ENCODE measurements at places on chromosomes 3 and 15. TPM values are rescaled to one million over a fixed set of nuclear protein-coding genes. Genes with fewer than 3 reads are reported as not detected.

- no peak for DNase-seq
Observed at GRCh38 chr3:144843099-144843498, 871.5 kb downstream of the DIPK2A start.

DNA sequence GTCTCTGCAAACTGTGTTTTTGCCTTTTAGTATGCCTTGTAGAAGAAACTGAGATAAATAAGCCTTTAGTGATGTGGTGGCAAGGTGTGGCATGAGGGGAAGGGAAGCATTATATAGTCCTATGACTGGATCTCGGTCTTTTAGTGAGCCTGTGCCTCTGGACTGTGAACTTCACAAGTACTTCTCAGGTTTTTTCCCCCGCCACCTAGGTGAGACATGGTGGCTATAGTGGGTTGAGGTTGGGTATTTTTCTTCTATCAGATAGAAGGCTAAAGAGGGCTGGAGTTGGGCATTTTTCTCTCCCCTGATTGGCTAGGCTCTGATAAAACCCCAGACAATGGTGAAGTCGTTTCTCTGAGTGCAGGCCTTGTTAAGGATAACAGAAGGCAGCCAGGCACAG is 38.7 kb upstream of the ZFAND6 start:
- DNase-seq = no peak

- no peak for DNase-seq
Observed at GRCh38 chr3:74633021-74633420, 18.6 kb upstream of the CNTN3 start.

The CHP1 gene
- 47.7 TPM for total RNA-seq

The ESYT3 gene
- total RNA-seq = 0.41 TPM

- DNase-seq = no peak
Observed at GRCh38 chr15:78358102-78358870, 18.1 kb downstream of the CRABP1 start.

The REC114 gene
- not detected for total RNA-seq

DNA sequence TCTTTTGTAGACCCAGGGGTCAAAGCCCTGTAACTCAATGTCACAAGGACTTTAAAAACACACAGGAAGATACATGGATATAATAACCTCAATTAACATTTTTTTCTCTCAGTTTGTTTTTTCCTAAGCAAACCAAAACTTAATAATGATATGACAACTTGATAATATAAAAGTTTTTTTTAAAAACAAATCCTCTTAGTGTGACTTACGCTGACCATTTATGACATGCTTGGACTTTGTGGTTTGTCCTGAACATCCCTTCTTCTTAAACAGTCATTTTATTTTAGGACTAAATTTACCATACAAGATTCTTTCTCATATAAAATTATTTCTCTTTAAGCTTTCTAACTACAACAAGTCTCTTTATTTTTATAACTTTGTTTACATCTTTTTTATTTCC is 25.4 kb upstream of the FAM3D start:
- no peak for DNase-seq

The EFCAB12 gene
- 0.41 TPM for total RNA-seq

- DNase-seq = no peak
Observed at GRCh38 chr15:98651036-98651481, 2.7 kb downstream of the IGF1R start.

The SLC51B gene
- not detected for total RNA-seq

DNA sequence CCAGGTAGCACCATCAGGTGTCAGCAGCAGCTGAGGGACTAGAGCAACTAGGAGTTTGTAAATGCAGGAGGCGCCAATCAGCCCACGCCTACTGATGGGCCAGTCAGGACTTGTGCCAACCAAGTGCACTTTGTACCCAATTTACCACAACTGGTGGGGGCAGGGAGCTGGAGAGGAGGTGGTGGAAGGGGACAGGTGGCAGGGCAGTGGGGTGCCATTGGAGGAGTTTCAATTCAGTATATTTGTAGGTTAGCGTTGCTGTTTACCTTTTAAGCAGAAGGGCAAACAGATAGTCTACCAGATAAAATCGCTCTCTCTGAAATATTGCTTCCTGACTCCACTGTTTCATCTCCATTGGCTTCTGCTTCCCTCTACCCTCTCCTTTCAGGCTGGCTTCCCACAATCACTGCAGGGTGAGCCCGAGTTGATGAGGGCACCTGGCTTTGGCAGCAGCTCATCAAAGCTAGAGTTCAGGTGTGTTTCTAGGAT is 75.7 kb downstream of the TRIM69 start:
- no peak for DNase-seq

DNA sequence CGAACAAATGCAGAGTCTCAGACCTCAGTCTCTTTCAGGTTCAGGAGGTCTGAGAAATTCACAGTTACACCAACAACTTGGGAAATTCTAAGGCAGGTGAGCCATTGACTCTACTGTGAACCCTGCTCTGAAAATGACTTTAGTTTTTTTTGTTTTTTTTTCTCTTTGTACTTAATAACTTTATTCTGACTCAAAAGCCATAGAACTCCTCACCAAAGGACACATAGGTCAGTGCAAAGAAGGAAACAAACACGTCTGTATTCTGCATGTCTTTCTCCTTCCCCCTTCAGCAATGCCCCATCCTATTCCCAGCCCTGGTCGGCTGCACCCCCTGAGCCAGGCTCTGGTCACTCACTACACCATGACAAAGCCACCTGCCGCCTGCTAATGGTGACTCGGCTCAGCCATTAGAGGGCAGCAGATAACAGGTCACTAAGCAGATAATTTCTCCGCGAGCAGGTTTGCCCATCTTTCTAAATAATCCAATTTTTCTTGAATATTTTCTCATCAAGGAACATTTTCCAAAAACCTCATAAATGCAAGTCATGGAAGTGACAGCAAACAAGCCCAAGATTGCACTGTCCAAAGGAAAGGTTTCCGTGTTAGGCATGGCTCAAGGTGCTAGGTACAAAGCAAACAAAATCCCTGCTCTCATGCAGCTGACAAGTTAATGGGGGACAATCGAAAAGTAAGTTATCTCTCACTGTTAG is 37.7 kb downstream of the TM4SF4 start:
- DNase-seq = peak; percentile 53

DNA sequence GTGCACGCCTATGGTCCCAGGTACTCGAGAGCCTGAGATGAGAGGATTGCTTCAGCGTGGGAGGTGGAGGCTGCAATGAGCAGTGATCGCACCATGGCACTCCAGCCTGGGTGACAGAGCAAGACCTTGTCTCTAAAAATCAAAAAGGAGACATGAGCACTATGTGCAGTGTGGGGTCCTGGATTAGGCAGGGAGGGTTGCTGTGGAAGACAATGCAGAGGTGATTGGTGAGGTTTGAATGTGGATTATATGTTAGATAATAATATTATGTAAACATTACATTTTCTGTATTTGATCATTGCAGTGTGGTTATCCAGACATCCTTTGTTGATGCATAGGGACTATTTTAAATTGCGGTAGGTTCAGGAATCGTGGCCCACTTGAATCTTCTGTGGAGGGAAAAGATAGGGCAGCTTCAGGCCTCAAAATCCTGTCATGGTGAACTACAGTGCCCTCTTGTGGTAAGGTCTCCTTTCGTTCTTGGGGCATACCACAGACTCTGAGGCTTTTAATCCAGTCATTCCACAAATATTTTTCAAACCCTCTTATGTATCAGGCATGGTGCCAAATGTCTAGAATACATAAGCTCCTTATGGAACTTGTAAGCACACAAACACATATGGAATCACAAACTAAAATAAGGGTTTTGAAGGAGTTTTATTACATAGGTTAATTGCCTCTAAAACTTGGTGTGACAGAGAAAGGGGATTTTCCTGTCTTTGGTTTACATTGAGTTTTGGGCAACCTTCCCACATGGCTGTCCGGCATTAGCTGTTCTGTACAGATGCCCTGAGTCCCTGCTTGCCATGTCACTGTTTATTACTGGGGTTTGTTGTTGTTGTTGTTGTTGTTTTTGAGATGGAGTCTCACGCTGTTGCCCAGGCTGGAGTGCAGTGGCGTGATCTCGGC is 37.7 kb downstream of the GPD1L start:
- DNase-seq = peak; percentile 62

DNA sequence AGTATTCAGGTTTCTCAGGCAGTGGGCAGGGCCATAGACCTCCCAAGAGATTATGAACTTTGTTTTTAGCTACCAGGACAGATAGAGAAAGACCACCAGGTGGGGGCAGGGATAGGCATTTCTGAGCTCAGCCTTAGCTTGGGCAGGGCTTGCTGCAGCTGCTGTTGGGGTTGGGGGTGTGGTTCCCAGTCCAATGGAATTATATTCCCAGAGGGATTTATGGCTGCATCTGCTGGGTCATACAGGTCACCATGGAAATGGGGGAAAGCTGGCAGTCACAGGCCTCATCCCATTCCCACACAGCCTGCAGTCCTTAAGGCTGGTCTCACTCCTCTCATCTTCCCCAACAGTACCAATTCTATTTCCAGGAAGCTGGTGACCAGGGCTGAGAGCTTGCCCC is 144.6 kb upstream of the ZPLD1 start:
- DNase-seq = no peak

DNA sequence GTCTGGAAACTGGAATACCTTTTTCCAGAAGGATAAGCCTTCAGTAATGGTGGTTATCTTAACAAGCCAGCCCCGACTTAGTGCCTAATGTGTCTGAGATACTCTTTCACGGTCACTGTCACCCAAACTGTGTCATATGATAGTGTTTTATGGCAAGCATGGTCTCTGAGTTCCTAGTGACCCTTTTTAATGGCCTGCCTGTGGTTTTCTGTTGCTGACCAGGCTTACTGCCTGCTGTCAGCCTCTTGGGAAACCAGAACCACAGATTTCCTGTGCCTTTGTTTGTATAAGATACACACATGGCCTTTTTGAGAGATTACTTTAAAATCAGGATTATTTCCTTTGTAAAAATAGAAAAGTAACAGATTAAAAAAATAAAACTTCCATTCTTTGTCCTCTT is 22.4 kb downstream of the HPS3 start:
- no peak for DNase-seq

DNA sequence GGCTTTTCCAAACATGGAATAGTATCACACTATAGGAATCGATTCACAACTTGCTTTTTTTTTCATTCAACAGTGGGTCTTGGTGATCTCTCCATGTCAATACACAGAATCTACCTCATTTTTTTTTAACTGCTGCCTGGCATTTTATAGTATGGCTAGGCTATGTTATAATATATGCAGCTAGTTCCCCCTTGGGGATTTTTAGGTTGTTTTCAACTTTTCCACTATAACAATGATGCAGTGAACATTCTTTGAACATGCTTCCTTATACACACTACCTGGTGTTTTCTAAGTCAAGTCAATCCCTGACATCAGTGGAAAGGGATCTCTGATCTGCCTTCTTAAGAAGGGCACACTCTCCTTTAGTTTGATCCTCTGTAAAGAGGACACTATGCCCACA is 46.5 kb upstream of the PLXND1 start:
- DNase-seq = no peak

DNA sequence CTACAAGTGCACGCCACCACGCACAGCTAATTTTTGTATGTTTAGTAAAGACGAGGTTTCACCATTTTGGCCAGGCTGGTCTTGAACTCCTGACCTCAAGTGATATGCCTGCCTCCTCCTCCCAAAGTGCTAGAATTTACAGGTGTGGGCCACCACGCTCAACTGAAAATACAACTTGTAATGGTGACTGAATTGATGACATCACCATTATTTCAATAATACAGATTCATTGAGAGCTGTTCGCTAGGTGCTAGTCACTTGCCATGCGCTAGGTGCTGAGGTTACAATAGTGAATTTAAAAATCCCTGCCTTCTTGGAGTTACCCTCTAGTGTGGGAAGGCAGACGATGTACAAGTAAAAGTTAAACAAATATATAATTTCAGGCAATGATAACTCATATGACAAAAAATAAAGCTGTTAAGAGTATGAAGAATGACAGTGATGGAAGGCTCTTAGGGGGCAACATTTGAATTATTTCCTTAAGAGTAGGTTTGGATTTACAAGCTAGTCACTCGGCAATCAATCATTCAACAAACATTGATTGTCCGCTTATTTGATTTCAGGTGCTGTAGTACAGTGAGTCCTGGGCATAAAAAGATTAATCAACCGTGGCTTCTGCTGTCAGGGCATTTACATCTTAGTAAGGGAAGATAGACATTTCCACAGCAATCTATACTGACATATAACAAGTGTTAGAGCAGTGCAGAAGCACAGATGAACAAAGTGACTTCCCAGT is 9.1 kb upstream of the PPARG start:
- no peak for DNase-seq

The GTF2E1 gene
- 24.9 TPM for total RNA-seq

DNA sequence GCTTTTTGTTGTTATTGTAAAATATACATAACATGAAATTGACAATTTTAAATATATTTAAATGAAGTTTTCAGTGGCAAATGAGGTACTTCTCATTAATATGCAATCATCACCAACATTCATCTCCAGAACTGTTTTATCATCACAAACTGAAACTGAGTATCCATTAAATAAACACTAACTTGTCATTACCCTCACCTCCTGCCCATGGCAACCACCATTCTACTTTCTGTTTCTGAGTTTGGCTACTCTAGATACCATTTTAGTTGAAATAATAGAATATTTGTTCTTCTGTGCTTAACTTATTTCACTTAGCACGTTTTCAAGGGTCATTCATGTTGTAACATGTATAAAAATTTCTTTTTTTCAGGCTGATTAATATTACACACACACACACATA is 834.3 kb downstream of the PLOD2 start:
- no peak for DNase-seq

The GPR160 gene
- total RNA-seq = 2.9 TPM

DNA sequence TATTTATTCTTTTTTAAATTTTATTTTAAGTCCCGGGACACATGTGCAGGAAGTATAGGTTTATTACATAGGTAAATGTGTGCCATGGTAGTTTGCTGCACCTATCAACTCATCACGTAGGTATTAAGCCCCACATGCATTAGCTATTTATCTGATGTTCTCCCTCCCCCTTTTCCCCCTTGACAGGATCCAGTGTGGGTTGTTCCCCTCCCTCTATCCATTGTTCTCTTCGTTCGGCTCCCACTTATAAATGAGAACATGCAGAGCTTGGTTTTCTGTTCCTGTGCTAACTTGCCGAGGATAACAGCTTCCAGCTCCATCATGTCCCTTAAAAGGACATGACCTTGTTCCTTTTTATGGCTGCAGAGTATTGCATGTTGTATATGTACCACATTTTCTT is 220.3 kb downstream of the OCA2 start:
- no peak for DNase-seq

DNA sequence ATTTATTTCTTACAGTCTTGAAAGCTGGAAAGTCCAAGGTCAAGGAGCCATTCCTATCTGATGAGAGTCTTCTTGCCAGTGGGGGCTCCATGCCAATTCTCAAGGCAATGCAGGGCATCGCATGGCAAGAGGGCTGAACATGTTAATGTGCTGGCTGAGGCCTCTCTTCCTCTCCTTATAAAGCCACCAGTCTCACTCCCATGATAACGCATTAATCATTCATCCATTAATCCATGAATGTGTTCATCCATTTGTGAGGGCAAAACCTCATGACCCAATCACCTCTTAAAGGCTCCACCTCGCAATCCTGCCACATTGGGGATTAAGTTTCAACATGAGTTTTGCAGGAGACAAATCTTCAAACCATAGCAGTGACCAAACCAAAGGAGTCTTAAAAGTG is 118.3 kb downstream of the PROS1 start:
- DNase-seq = no peak

DNA sequence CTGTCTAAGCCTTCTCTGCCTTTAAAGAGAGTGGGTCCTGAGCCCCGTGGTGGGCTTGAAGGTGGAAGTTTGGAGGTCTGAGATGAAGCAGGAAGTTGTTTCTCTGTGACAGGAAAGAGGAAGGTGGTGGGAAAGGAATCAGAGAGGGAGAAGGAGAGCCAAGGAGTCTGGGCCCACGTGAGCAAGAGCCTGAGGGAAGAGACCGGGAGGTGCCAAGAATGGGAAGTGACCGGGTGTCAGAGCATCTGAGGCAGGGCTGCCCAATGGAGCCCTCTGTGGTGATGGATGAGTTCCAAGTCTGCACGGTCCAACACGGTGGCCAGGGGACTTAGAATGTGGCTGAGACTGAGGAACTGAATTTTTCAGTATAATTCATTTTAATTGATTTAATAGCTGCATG is 24.6 kb downstream of the ALDH1L1 start:
- no peak for DNase-seq
